ENCODE measurements at places on chromosomes 12 and 14.

GRCh38 chr12:92665496-92665895 is 37.3 kb upstream of the PLEKHG7 start:
- DNase-seq: no peak

- no peak for DNase-seq
These were observed 946 bp downstream of the RNU4-2 start for GRCh38 chr12:120290609-120291305.

DNA sequence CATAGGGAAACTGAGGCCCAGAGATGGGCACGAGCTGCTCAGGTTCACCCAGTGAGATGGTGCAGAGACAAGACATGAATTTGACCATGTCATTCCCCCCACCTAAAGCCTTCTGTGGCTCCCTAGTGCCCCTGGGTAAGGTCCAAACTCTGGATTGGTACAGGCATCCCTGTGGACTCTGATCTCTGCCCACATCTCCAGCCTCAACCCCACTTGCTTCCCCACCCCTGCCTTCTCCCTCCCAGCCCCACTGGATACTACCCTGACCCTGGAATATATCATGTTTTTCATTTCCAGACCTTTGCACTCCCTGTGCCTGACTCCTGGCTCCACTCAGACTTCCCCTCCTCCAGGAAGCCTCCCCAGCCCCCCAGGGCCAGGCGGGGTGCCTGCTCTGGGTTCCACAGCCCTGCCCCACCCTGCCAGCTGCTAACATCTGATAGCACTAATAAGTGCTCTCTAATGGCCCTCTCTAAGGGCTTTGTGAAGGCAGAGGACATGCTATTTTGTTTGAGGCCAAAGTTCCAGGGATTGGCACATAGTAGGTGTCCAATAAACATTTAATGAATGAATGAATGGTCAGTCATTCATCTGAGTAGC is 1.1 kb upstream of the SDSL start:
- no peak for DNase-seq

- no peak for DNase-seq
These were observed 25.5 kb downstream of the NKX2-8 start for GRCh38 chr14:36556811-36557433.

GRCh38 chr12:125696054-125696453 is 630.8 kb downstream of the AACS start:
- DNase-seq: no peak

GRCh38 chr14:33019346-33019745 is 80.7 kb downstream of the NPAS3 start:
- no peak for DNase-seq

- no peak for DNase-seq
These were observed 221.2 kb downstream of the ADGRD1 start for GRCh38 chr12:131174901-131175300.

DNA sequence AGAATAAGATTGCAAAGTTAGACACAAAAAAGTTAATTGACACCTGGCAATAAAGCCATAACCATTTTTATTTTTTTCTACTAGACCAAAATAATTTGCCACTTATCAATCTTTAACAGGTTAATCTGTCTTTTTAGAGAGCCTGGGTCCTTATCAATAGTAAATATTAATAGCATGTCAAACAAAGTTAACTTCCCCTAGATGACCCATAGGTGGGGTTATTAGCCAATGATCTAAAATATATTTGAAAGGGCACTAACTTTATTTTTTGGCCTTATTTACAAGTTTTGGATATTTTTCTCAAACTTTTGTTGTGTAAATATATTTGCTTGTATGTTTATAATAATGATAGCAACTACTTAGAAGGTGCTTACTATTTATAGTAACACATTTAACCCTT is 3.9 kb downstream of the ANKRD33 start:
- DNase-seq: no peak

GRCh38 chr14:26128931-26129671 is 468.7 kb downstream of the NOVA1 start:
- DNase-seq: no peak

GRCh38 chr12:52947738-52948423 is 1.0 kb upstream of the KRT18 start:
- no peak for DNase-seq

- no peak for DNase-seq
These were observed 310.1 kb upstream of the DIO3 start for GRCh38 chr14:101250948-101251811.

- no peak for DNase-seq
These were observed 25.7 kb upstream of the GALNT9 start for GRCh38 chr12:132354982-132355680.

GRCh38 chr12:67669934-67670631 is 21.5 kb downstream of the DYRK2 start:
- DNase-seq: no peak

- DNase-seq: no peak
These were observed 144.1 kb downstream of the HMGA2 start for GRCh38 chr12:65968359-65968758.

GRCh38 chr14:93112891-93113677 is 2.6 kb downstream of the ITPK1 start:
- peak; percentile 66 for DNase-seq

GRCh38 chr12:124777399-124778372 is 86.0 kb downstream of the SCARB1 start:
- DNase-seq: no peak

DNA sequence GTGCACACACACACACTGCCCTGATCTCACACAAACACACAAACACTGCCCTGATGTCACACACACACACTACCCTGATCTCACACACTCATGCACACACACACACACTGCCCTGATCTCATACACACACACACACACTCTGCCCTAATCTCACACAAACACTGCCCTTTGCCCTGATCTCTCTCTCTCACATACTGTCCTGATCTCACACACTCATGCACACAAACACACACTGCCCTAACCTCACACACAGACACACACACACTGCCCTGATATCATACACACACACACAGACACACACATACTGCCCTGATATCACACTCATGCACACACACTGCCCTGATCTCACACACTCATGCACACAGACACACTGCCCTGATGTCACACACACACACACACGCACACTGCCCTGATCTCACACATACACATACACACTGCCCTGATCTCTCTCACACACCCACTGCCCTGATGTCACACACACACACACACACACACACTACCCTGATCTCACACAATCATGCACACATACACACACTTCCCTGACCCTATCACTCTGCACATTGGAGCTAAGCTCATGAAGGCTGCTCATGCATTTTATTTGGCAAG is 97.6 kb upstream of the DIO3 start:
- DNase-seq: no peak

DNA sequence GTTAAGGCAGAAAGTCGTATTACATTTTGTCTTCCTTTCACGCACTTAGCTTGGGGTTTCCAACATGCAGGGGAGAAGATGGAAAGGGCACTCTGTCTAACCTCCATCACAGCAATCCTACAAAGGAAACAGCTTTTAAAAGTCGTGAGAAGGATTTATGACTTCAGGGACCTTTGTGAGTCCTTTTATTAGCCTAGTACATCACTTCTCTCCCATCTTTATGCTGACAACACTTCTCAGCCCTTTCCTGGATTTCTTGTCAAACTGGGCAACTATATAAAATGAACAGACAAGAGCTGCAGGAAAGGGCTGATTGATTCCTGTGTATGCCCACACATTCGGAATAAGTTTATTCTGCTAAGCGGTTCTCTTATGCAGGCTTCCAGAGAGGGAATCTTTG is 159.0 kb downstream of the DERA start:
- no peak for DNase-seq

- no peak for DNase-seq
These were observed 43.8 kb downstream of the SLC35F4 start for GRCh38 chr14:57822081-57822480.

DNA sequence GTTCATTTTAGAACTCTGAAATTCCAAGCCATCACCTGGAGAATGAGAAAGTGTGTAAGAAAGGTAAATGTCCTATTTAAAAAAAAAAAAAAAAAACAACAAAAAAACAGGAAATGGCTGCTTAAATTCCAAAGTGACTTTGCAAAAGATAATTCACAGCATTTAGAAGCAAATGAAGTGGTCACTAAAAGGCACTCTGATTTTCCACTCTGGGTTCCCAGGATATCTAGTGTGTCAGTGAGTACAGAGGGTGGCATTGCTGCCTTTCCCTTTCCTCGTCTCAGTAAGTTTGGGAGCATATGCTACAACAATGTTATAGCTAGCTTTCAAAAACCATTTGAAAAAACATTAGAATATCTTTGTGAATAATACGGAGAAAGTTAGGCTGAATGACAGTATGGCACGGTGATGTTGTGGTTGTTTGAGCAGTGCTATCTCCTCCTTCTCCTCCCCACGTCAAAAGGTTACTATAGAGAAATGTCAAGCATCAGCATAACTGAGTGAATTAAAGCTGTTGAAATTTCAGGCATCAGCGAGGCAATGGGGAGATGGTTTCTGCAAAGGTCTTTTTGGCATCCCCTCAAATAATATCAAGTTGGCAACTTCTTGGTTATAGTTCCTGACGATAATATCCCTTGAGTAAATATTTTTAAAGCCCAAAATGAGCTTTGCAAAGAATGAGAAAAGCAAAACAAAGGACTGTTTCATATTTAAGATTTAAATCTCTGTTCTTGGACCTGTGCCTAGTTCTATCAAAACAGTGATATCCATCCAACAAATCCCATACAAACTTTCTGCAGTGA is 164.5 kb upstream of the E2F7 start:
- no peak for DNase-seq

DNA sequence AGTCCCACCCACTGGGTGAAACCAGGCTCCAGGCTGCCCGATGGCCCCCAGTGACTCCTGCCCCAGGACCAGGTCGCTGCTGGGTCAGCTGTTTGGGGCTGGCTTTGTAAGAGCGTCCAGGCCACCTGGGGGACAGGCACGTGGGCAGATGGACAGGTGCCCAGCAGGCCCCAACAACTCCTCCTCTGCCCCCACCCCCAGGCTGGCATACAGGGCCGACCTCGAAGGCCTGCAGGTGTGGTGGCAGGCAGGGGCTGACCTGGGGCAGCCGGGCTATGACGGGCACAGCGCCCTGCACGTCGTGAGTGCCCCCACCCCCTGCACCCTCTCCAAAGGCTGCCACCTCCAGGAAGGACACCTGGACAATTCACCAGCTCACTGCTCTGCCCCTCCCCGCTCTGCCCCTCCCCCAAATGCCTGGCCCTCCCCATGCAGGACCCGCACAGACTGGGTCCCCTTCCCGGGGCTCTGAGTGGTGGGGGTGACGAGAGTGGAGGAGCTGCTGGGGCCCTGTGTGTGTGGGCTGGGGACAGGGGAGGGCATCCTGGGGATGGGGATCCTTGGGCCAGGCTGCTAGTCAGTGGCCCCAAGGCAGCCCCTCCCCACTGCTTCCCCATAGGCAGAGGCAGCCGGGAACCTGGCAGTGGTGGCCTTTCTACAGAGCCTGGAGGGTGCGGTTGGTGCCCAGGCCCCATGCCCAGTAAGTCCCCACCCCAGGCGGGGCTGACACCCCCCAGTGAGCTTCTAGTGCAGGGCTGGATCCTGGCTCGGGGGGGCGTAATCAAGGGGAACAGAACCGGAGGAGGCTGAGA is 26.0 kb downstream of the ASPG start:
- no peak for DNase-seq

DNA sequence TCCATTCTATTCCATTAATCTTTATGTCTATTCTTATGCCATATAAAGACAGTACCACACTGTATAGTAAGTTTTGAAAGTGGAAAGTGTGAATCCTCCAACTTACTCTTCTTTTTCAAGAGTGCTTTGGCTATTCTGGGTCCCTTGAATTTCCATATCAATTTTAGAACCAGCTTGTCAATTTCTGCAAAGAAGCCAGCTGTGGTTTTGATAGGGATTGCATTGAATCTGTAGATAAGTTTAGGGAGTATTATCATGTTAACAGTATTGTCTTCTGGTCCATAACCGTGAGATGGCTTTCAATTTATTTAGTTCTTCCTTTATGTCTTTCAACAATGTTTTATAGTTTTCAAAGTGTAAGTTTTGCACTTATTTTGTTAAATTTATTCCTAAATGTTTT is 34.2 kb upstream of the GCH1 start:
- no peak for DNase-seq

- DNase-seq: no peak
These were observed 17.9 kb downstream of the GPHB5 start for GRCh38 chr14:63300854-63301253.

DNA sequence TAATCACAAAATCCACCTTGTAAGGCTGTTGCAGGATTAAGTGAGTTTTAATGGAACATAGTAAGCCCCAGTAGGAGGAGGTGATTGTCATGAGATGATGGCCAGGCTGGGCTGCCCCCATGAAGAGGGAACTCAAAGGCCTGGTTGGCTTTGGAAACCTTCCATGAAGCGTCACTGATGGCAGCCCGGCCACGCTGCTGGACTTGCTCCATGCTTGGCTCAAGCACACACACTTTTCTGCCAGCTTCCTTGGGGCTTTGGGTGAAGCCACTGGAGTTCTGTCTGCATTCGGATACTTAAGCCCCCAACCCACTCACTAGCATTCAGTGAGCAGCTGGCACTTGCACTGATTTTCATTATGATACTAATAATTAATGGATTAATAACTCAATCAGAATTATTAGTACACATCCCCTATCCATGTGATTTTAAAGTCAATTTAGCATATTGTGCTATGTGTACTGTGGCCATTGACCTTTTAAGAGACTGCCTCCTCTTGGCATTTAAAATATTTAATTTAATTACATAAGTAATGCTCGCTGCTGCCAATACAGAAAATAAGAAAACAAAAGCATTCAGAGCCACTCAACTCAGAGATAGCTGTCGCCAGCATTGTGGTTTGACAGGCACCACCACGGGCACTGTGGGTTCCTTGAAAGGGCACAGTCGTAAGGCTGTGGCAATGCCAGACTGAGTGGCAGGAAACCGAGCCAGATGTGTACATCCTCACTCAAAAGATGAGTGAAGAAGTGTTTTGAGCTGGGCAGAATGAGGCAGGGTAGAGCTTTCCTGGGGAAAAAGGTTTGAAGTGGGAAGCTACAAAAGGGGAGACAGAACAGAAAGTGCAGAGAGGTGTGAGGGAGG is 15.9 kb downstream of the KRT85 start:
- peak; percentile 41 for DNase-seq

DNA sequence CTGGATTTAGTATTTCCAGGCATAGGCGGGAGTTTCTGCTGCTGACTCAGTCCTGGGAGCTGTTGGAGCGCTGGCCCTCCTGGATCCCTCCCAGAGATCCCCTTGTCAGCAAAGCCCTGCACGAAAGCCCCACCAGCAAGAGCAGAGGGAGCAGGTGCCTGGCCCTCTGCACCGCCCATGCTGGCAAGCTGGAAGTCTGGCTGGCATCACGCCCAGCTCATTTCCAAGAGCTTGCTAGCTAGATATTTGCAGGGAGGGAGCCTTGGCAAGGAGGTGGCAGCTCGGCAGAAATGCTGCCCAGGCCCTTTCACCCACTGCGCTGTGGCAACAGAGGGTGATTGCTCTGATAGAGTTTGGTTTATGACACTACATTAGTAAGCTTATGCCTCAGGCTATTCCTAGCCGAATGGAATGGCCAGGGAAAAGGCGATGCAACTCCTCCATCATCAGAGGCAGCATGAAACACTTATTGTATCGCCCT is 193.9 kb downstream of the EMP1 start:
- no peak for DNase-seq

DNA sequence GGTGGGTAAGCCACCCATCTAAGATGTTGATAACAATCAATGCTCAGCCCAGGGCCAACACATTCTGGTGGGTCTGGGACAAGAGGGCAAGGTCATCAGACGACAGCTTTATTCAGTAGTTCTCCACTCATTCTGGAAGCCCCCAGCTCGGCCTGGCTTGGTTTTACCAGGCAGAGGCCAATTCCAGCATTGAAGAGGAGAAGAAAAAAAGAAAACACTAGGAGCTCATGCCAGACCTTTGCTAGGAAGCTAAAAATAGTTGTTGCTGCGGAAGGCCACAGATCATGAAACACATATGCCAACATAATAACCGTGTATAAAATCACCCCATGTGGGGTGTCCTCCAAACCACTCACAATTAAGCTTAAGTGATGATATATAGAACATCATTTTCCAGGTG is 44.4 kb downstream of the CCDC60 start:
- no peak for DNase-seq
